ENCODE measurements at places on chromosomes 6 and 20. TPM values are rescaled to one million over a fixed set of nuclear protein-coding genes. Genes with fewer than 3 reads are reported as not detected.

VGLL2 gene
- 1.8 TPM for polyA plus RNA-seq

ZNF391 gene
- polyA plus RNA-seq = 0.72 TPM

ZSCAN23 gene
- 0.48 TPM for polyA plus RNA-seq

NMBR gene
- polyA plus RNA-seq = not detected

RBCK1 gene
- polyA plus RNA-seq = 48.0 TPM

TFAP2C gene
- 0.14 TPM for polyA plus RNA-seq

SLC24A3 gene
- polyA plus RNA-seq = 0.66 TPM

GJA1 gene
- polyA plus RNA-seq = 116 TPM

CST7 gene
- 1.1 TPM for polyA plus RNA-seq

ANKRD66 gene
- not detected for polyA plus RNA-seq

C6orf163 gene
- 1.6 TPM for polyA plus RNA-seq

RPP40 gene
- 6.0 TPM for polyA plus RNA-seq

FRK gene
- polyA plus RNA-seq = 1.00 TPM

ZNF343 gene
- polyA plus RNA-seq = 4.1 TPM

PHACTR1 gene
- 7.3 TPM for polyA plus RNA-seq

HSPA1L gene
- polyA plus RNA-seq = 2.0 TPM

C20orf202 gene
- polyA plus RNA-seq = 0.27 TPM

CPNE5 gene
- 27.5 TPM for polyA plus RNA-seq

JPH2 gene
- polyA plus RNA-seq = 78.2 TPM
